ENCODE measurements at places on chromosomes 6 and 20.

DNA sequence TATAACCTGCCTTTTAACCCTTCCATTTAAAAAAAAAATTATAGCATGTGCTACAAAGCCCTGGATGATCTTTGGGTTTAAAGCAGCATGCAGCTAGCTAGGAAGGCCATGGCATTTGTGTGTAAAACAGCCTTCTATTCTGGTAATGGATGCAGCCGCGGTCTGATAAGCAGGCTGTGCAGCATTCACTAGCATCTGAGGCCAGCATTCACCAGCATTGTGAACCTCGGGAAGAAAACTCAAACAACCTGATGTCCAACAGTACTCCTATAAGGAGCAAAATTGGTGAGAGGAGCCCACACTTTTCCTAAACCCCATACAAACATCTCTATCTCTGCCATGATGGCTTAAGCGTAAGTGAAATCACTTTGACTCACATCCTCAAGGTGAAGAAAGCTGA, 265.5 kb downstream of the PTPRT start:
- DNase-seq: no peak

DNA sequence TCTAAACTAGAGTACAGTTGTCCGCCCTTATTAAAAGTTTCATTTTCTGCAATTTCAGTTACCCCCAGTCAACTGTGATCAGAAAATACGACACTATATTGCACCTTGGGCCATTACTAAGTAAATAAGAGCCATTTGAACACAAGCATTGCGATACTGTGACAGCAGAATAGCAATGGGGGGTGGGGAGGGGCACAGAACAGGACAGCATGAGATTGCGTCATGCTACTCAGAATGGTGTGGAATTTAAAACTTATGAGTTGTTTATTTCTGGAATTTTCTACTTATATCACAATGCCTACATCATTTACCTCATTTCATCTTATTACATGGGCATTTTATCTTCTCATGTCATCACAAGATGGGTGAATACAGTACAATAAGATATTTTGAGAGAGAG, 166.3 kb downstream of the MANEA start:
- DNase-seq: no peak

DNA sequence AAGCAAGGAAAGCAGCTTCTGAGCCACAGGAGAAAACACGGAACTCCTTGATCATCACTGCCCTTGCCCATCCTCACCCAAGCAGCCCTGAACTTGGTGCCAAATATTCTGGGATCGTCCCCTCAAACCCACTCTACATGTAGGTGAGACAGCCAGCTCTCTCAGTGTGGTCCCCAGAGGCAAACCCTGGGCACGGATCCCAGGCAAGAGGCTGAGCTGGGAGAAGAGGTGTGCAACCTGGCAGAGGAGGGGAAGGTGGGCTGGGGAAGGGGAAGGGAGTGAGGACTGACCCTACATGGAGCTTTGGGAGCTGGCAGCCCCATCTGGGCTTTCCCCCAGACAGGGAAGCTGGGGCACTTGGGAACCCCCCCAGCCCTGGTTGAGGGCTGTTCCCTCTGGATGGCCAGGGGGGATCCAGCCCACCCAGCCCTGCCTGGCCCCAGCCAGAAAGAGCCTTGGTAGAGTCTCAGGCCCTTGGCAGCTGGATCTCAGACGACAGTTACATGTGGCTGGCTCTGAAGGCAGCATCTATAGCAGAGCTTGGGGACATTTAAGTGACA, 186.2 kb upstream of the CST7 start:
- DNase-seq: no peak

- no peak for DNase-seq
Observed at GRCh38 chr20:20426655-20426907, 58.7 kb downstream of the INSM1 start.

DNA sequence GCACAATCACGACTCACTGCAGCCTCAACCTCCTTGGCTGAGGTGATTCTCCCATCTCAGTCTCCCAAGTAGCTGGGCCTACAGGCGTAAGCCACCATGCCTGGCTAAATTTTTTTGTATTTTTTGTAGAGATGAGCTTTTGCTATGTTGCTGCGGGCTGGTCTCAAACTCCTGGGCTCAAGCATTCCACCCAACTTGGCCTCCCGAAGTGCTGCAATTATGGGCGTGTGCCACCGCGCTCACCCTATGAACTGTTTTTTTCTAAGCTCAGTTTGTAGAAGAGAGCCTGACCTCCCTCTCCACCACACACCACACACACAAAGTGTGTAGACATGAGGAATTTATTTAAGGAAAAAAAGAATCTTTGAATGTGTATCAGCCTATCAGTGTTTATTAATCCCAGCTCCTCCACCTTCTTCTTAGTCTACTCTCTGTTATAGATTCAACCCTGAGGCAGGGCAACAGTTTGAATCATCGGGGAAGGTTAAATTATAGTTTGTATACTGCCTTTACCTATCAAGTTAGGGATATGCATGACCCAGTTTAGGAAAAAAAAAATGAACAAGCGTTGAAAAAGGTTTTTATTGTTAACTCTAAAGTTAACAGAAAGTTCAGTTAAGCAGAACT, 74.1 kb downstream of the PLEKHG1 start:
- no peak for DNase-seq

DNA sequence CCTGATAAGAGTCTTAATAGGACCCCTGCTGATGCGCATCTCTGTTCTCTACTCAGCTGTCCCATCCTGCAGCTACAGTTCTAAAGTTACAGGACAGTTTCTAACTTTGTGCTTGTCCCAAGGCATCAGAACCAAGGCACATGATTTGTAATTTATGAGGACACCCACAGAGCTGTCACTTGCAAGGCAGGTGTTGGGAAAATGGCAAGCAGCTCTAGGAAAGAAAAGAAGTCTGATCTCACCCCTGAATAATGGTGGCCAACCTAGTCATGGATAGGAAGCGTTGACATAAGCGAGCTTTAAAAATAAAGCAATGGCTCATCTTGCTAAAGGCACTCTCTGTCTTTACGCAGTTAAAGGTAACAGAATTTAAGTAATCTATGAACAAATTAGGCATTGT, 127.6 kb upstream of the VGLL2 start:
- DNase-seq: no peak

- no peak for DNase-seq
Observed at GRCh38 chr6:149897855-149898744, at the start of gene RAET1E. Gene RAET1E, minus strand, starts transcription at chr6:149898113. Its CDS starts 7,212 bp downstream, at chr6:149890901.

DNA sequence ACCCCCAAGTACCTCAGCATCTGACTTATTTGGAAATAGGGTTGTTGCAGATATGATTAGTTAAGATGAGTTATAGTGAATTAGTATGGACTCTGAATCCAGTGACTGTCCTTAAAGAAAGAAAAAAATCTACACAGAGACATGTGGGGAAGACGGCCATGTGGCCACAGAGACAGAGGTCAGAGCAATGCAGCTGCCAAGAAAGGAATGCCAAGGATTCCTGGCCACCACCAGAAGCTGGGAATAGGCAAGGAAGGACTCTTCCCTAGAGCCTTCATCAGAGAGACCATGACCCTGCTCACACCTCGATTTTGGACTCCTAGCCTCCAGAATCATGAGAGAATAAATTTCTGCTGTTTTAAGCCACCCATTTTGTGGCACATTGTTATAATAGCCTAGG, 81.8 kb downstream of the FYN start:
- DNase-seq: peak; percentile 45

- peak; percentile 69 for DNase-seq
Observed at GRCh38 chr6:28489366-28490204, 26.0 kb downstream of the GPX6 start.

DNA sequence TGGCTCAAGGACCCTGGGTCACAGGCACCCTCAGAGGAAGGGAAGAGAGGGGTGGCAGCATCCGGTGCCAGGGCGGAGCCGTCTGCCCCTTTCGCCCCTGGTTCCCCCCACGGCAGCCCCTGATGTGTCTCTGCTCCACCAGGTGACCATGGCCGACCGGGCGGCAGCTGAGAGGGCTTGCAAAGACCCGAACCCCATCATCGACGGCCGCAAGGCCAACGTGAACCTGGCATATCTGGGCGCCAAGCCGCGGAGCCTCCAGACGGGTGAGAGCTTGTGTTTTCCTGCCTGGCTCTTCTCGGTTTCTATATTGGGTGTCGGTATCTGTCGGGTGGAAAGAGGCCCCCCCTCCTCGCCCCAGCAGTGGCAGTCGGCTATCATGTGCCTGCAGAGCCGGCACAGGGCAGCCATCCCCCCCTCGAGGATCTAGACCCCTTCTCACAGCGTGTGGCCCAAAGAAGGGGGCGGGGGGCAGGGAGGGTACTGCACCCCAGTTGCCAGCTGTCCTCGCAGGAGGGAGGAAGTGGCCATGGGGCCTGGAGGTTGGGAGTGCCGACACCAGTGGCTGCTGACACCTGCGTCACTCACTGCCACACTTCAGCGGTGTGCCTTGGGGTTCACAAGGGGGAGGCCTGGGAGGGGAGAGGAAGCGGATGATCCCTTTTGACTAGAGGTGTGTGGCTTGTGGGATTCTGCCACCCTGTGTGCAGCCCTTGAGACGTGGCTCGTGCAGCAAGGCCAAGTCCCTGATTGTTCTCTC, 1.5 kb downstream of the RBM38 start:
- no peak for DNase-seq

GRCh38 chr20:64247307-64247618, 8.3 kb upstream of the PCMTD2 start:
- no peak for DNase-seq

DNA sequence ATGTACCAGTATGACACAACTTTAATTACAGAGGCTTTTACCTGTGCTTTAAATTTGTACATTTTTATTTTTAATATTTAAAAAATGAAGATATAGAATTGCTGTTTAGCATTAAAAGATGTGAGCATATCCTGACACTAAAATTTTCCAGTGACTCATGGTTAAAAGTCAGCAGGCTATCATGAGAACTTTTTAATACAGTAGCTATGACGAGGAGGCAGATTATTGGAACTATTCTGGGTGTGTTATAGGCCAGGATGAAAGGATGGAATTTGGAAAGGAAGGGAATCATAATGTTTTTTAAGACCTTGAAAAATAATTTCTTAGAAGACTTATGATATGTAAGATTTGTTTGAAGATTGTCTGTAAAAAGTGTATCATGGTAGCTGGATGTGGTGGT, 91.0 kb downstream of the GFRA4 start:
- DNase-seq: peak; percentile 20

DNA sequence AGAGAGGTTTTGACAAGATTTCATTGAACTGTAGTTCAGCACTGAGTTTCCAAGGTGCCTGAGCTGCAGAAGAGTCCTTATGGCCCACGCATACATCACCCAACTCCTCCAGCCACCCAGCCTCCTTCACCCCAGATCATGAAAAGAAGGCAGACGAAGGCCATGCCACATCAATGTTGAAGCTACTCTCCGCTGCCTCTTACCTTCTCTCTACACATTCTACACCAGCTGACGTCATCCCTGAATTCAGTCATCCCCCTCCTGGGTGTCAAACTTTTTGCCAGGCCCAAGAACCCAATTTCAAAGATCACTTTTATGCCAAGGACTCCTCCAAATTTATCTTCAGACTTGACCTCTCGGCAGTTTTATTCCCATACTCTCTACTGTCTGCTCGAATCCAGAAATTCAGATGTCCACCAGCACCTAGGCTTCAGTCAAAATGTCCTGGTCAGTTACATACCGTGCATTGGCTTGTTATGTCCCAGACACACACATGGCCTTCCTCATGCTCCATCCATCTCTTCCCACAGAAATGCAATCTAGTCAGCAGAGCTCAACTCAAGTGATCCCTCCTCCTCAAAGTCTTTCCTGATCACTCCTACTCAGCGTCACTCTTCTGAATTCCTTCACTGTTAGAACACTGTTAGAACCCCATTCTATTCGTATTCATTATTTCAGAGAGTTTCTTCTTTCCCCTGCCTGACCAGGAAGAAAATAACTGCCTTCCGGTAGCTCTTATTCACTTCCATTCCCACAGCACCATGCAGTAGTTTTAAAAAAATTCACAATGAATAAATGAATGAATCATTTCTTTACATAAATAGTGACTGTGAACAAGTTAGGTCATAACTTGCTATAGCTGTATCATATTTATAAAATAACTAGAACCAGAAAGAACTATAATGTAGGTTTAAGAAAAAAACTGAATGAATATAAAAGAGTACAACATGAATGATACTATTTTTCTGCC, 11.5 kb downstream of the ATXN1 start:
- DNase-seq: no peak

DNA sequence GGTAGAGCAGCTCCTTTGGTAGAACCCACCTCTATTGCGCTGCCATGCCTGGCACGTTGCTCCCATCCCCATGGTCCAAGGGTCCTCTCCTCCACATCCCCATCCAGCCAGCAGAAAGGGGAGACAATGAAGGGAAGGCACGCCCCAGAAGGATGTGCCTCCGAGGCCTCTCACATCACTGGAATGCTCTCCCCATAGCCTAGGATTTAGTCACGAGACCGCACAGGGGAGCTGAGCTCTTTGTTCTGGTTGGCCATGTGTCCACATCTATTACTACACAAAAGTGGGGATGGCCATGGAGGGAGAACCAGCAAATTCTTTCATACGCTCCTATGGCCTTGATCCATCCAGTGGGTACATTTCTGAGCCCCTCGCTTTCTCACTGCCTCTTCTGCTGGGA, 60.5 kb upstream of the SALL4 start:
- DNase-seq: no peak

GRCh38 chr6:5112066-5112799, 27.1 kb downstream of the PPP1R3G start:
- peak; percentile 62 for DNase-seq

DNA sequence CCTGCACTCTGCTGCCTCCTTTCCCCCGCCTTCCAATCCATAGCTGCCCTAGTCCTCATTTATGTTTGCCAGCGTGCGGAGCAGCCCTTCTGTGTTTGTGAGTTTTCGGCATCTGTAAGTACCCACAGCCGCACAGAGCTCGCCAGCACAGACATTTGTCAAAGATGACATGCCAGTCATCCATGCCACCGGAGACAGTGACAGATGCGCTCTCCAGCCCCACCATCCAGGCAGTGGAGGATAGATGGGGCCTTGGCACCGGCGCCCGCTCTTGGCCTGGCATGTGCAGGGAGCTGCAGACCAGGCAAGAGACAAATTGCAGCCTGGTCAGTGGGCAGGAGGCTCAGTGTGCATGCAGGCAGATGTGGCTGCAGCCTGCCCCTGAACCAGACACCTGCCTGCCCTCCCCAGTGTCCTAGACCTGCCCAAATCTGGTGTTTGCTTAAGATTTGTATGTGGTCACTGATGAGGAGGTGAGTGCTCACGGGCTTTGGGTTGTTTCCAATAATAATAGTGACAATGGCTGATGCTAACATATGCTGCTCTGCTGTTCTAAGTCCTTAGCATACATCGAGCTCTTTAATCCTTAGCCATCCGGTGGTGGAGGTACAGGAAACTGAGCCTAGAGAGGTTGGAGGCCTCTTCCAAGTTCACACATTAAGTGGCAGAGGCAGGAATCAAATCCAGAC, 78.1 kb downstream of the UNC5CL start:
- no peak for DNase-seq
